ENCODE measurements at places on chromosomes 16 and 17.

DNA sequence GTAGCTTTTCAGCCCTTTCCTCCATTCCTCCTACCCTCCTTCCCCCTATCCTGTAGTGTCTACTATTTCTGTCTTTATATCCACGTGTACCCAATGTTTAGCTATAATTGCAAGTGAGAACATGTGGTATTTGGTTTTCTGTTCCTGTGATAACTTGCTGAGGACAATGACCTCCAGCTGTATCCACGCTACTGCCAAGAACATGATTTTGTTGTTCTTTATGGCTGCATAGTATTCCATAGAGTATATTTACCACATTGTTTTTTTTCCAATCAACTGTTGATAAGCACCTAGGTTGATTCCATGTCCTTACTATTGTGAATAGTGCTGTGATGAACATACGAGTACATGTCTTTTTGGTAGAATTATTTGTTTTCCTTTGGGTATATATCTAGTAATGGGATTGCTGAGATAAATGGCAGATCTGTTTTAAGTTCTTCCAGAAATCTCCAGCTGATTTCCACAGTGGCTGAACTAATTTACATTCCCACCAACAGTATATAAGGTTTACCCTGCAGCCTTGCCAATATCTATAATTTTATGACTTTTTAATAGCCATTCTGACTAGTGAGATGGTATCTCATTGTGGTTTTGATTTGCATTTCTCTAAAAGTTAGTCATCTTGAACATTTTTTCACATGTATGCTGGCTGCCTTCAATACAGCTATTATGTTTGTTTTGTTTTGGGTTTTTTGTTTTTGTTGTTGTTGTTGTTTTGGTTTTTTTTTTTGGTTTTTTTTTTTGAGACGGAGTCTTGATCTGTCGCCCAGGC lies 10.9 kb upstream of the COPRS start:
- DNase-seq = no peak

- no peak for DNase-seq
Observed at GRCh38 chr17:11493936-11494335, 104.3 kb upstream of the DNAH9 start.

- no peak for DNase-seq
Observed at GRCh38 chr17:43140396-43141332, 15.5 kb upstream of the BRCA1 start.

DNA sequence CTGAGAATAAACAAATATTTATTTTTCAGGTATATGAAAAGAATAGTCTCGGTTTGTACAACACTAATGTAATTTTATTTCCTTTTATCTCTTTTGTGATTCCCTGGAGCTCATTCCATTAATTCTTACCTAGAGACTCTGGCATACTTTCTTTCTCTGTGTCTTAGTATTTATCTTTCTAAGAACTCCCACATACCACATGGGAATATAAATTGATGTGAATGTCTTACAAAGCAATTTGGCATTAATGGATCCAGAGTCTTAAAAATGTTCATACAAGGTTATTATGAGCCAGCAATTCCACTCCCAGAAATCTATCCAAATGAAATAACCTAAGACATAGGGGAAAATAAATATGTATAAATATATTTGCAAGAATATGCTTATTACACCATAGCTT lies 202.7 kb downstream of the CDH11 start:
- no peak for DNase-seq

- no peak for DNase-seq
Observed at GRCh38 chr17:65628644-65629036, 67.2 kb upstream of the AXIN2 start.

DNA sequence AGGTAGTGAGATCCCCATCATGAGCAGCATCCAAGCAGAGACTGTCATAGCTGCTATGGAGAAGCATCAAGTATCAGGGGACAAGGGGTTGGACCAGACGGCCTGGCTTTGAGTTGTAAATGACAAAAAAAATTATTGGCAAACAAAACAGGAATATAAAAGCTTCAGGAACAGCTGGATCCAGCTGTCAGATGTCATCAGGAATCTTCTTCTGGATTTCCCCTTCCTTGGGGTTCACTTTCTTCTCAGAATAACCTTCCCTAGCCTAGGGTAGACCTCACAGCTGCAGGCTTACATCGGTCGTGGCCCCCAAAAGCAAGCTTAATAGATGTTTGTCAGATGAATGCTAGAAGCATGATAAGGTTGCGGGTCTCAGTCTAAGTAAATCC lies 17.2 kb upstream of the RAI1 start:
- no peak for DNase-seq

DNA sequence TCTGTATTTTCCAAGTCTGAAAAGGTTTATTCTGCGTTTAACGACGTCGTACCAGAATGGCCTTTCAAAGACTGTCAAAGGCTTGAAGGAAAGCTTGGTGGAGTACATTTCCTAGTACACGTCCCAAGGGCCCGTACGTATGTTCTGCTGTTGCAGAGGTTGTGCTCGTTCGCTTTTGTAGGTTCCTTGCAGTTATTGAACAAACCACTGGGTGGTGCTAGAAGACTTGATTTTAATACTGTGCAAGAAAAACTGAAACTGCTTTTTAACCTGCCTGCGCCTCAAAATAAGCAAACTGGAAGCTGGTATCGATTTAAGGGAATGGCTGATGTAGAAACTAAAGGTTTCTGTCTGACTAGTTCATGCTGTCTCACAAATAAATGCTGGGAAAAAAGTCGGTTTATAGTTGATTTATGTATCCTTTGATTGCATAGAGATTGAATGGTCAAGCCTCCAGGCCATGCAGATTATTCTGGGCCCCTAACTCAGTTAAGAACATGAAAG lies 54.6 kb downstream of the USP10 start:
- peak; percentile 90 for DNase-seq

GRCh38 chr16:50183316-50183715 lies 30.2 kb downstream of the TENT4B start:
- no peak for DNase-seq

DNA sequence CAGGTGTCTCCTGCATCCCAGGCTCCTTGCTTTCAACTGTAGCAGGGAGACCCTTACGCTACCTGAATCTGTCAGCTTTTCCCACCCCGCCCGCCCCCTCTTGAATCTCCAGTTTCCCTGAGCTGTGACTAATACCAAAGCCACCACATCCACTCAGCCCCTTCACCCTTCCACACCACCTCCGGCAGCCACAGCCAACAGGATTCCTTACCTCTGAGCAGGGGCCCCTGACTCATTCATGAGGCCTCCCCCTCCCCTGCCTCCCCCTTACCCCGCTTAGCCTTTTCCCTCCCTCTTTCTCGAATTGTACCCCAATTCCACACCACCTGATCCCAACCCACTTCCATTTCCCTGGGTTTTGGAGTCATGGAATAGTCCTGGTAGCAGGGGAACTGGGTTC lies 2.3 kb downstream of the STX1B start:
- DNase-seq = no peak

GRCh38 chr17:59292174-59292523 lies 39.3 kb upstream of the YPEL2 start:
- no peak for DNase-seq

- DNase-seq = no peak
Observed at GRCh38 chr17:75819116-75819515, 25.1 kb downstream of the UNC13D start.

- no peak for DNase-seq
Observed at GRCh38 chr16:85383836-85384832, 229.0 kb upstream of the GSE1 start.

DNA sequence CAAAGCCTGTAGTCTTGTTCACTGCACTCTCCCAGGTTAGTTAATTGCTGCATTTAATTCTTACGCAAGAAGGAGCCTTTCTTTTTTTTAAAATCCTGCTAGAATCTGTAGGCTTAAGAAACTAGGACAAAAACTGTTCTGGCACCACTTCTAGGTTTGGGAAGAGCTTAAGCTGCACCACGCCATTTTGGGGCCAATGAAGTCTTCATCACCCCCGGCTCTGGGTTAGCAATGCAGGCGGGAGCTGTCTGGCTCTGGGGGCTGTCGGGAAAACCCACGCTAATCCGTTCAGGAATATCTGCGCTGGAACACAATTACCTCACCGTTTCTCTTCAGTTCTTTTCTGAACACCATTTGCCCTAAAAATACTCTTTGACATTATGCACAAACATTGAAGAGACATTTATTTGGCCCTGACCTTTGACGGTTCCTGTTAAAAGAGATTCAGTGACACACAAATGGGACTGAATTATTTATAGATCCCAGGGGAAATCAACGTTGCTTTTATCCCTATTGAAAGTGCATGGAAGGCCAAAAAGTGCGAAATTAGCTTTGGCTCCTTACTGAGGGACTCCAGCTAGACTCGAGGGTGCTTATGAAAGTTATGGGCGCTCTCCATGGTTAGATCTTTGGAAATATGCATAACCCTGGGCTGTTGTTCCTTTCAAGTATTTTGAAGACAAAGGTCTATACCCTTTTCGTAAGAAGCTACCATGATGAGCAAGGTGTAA lies 249.2 kb downstream of the HAPSTR1 start:
- DNase-seq = no peak

DNA sequence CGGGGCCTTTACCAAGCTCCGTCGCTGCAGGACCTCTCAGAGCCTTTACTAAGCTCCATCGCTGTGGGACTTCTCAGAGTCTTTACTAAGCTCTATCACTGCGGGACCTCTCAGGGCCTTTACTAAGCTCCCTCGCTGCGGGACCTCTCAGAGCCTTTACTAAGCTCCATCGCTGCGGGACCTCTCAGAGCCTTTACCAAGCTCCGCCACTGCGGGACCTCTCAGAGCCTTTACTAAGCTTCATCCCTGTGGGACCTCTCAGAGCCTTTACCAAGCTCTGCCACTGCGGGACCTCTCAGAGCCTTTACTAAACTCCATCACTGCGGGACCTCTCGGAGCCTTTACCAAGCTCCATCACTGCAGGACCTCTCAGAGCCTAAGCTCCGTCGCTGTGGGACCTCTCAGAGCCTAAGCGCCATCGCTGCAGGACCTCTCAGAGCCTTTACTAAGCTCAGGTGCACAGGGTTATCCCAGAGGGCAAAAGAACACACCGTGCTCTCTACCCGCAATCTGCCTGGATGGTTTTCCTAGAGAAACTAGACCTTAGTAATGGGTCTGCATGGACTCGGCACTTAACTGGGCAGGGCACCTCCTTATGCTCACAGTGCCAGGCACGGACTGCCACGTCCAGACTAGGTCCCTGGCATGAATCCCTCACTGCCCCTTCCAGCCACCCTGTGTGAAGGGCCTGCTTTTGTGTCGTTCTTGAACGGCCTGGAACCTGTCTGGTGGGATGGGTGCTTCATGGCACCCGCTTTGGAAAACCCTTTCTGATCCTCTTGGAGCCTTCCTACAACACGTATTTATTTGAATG lies 69.2 kb upstream of the DOC2B start:
- no peak for DNase-seq

DNA sequence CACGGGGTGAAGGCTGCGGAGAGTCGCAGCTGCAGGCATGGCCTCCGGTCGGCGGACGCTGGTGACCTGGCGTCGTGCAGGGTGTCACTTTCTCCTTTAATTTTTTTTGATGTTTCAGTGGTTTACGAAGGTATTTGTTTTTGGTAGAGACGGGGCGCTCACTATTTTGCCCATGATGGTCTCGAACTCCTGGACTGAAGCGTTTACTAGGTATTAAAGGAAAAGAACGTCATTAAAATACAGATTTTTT lies 17.1 kb downstream of the ZNF213 start:
- DNase-seq = peak; percentile 53

- no peak for DNase-seq
Observed at GRCh38 chr16:87192452-87193073, 124.6 kb downstream of the C16orf95 start.

DNA sequence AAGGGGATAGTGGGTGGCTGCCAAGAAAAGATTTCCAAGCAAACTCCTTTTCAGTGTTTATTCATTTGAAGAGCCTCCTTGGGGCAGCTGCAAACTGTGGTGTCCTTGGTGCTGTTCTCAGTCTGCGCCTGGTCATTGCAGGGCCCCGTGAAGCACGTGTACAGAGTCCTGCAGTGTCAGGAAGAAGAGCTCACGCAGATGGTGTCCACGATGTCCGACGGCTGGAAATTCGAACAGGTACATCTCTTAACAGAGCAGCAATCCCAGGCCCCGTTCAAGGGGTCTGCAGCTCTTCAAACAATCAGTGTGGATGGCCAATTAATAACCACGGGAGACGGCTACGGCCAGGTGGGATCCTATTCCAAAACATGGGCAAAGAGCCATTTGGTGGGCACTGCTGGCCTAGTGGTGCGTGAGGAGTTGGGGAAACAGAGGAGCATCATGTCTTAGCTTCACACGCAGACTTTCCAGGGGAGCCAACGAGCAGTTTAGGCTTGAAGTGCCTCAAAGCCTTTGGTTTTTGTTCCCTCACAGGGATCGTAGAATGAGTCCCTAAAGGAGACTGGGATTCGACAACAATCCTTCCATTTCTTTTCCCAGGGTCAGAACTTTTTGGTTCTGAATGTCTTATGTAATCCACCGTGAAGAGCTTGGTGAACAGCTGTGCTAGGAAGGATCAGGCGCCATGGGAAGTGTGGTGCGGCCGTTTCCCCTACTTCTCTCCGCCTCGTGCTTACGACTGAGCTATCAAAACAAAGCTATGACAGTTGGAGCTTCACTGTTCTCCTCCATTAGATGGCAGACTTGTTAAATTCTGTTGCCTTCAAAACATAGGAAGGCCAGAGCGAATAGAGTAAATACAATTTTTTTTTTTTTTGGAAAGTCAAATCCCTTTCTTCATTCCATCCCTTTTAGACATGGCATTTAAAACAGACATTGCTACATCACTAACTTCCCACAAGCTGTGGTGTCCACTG lies 12.6 kb downstream of the KCTD2 start:
- DNase-seq = peak; percentile 19

DNA sequence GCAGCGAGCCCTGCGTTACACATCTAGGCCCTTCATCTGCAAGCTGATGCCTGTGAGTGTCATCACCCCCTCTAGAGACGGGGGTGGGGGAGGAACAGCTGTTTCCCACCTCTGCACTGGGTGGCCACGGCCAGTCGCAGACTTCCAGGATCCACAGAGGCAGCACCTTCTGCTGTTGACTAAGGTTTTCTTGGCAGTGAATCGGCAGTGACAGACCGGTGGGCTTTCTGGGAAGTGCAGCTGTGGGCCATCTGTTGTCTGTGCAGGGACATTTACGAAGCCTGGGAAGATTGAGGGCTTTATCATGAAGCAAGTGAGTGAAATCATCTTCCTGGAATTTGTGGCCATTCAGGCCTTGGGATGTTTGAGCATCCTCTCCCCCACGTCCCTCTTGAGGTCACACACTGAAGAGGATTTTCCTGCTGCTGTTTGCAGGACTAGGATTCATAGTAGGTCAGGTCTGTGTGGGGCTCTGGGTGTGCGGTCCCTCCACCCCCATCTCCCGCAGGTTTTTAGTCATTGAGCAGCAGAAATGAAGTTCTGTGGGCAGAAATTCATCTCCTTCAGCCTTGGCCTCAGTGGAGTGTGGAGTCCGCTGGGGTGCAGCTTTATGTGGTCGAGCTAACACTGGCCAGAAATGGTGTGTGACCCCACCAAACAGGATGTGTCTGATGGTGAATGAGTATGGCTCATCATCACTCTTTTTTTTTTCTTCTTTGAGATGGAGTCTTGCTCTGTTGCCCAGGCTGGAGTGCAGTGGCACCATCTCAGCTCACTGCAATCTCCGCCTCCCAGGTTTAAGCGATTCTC lies 12.0 kb downstream of the PGS1 start:
- DNase-seq = no peak

GRCh38 chr17:44307387-44308186 lies 814 bp upstream of the RUNDC3A start:
- no peak for DNase-seq

All from CD4-positive, alpha-beta T cell treated with Interleukin-12 subunit alpha and Interleukin-12 subunit beta, for 1 hour (primary cell).